ENCODE measurements at places on chromosomes 2 and 18. TPM values are rescaled to one million over a fixed set of nuclear protein-coding genes. Genes with fewer than 3 reads are reported as not detected.
A peak's percentile ranks its signal among the peaks of the same experiment; 100 is the strongest.

DNA sequence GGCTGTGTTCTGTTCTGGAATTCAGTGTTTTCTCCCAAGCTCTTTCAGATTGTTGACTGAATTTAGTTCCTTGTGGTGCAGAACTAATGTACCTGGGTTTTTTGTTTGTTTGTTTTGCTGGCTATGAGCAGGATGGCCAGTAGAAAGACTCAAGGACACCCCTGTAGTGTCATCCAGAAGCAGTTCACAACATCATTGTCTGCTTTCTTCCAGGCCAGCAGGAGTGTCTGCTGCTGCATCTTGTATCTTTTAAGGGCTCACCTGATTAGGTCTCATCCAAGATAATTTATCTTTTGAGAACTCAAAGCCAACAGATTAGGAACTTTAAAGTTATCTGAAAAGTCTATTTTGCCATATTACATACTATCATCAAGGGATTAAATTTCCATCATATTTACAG, 318.5 kb upstream of the MC4R start:
- no peak overlapping the region for H3K4me3 ChIP-seq
- no peaks in the 10 kb centered on the region for H3K27me3 ChIP-seq
- no peak overlapping the region for H3K27ac ChIP-seq

DNA sequence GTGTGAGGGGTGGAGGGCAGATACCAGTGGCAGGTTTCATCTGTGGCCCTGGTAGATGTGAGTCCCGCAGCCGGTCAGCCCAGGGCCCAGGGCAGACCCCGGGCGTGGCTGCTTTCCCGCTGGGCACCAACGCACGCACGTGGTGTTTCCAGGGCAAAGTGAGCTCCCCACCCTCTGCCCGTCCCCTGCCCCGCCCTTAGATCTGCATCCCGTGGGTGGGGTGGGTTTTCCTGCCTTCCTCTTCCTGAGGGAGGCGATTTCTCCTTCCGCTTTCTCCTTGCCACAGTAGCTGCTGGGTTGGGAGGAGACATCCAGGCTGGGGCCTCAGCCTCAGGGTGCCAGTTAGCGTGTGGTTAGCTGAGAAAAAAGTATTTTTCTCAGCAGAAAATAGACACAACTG, 49.6 kb downstream of the ODC1 start:
- H3K4me1 ChIP-seq, result no peaks in the 10 kb centered on the region
- no peak overlapping the region for H3K4me3 ChIP-seq
- DNase-seq, result no peak
- H3K27ac ChIP-seq, result no peak overlapping the region
- H3K27me3 ChIP-seq, result no peaks in the 10 kb centered on the region

GRCh38 chr2:220469201-220469600, 841.8 kb downstream of the SLC4A3 start:
- no peak overlapping the region for H3K4me3 ChIP-seq
- H3K27me3 ChIP-seq, result no peaks in the 10 kb centered on the region
- no peaks in the 10 kb centered on the region for H3K4me1 ChIP-seq
- no peak for DNase-seq

- DNase-seq, result no peak
- no peaks in the 10 kb centered on the region for H3K27me3 ChIP-seq
- H3K36me3 ChIP-seq, result no peaks in the 10 kb centered on the region
- no peak overlapping the region for H3K4me3 ChIP-seq
- peaks cover 11% of the 10 kb centered on the region for H3K4me1 ChIP-seq
Observed at GRCh38 chr2:32860385-32860784, 86.4 kb upstream of the LTBP1 start.

GRCh38 chr2:143399631-143400069, 270.4 kb downstream of the ARHGAP15 start:
- peaks cover 25% of the 10 kb centered on the region for H3K4me1 ChIP-seq
- H3K27me3 ChIP-seq, result no peaks in the 10 kb centered on the region
- H3K36me3 ChIP-seq, result no peaks in the 10 kb centered on the region
- no peak overlapping the region for H3K27ac ChIP-seq
- peak; percentile 15 for DNase-seq

GRCh38 chr18:73785300-73785699, 362.3 kb downstream of the FBXO15 start:
- no peak overlapping the region for H3K27ac ChIP-seq
- no peak overlapping the region for H3K4me3 ChIP-seq
- H3K27me3 ChIP-seq, result no peaks in the 10 kb centered on the region
- no peak for DNase-seq
- no peaks in the 10 kb centered on the region for H3K4me1 ChIP-seq

Gene MSTN
- 102 TPM for total RNA-seq
